T-helper 22 cell (primary cell): ENCODE measurements at places on chromosomes 1 and 21.

GRCh38 chr1:34918386-34918976 lies 11.0 kb downstream of the DLGAP3 start:
- DNase-seq: no peak

GRCh38 chr1:41842993-41843755 lies 75.5 kb downstream of the HIVEP3 start:
- DNase-seq: no peak

DNA sequence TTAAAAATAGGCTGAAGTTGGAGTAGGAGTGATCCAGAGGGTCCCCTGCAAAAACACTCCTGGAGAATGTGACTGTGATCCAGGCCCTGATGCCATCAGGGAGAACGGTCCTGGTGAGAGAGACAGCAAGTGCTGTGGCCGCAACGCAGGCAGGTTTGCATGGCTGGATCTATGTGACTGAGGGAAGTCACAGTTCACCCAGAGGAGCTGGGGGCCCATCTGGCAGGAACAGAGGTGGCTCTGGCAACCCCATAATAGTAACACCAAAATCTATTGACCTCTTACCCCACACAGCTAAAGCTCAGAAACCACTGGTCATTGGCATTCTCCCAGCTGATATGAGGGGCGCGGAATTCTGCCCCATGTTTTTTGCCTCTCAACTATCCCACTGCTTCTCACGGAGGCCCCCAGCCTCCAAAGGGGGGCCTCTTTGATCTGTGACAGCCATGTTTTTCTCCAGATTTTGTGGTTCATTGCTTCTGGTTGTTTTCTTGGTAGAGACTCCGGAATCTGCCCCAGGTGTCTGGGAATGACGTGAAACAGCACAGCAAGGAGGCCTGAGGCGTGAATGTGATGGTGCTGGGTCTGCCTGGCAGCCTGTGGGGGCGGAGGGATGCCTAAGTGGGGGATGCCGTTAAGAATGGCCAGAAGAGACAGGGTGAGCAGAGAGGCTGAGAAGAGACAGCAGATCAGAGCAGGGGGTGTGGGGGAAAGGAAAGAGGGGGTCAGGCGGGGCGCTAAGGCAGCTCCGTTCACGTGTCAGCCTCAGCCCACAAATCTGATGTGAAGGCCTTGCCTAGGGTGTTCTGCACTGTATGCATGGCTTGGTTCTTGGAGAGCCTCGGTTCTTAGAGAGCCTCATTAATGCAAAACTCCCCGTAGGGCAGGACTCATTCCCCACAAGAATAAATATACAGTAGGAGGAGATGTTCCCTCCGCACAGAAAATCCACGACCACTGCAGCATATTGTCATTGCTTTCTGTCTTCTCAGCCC lies 23.5 kb downstream of the CASP9 start:
- no peak for DNase-seq

DNA sequence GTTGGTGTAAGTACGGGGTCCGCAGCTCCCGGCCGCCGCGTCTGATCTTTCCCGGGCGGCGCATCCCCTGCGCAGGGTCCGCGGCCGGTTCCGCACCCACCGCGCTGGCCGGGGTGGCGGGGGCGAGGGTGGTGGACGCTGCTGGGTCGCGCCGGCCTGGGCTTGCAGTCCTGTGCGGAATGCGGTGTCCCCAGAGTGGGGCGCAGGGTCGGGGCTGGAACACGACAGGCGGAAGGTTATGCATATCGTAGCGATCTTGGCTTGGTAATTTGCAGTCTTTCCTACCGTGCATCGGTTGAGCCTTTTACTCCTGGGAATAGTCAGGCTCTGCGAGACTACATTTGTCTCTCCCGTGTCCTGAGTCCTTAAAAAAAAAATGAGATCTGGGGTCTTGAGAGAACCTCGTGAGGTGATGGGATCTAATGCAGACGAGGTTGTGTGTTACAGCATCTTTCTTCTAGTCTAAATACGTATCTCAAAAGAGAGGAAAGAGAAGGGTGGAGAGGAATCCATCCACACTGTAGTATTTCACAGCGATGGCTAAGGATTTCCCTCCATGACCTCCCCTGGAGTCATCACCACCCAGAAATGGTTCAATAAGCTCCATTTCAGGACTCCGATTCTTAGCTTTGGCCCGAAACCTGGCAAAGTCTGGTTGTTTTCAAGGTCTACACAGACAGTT lies 572 bp downstream of the ATP1B1 start:
- no peak for DNase-seq

DNA sequence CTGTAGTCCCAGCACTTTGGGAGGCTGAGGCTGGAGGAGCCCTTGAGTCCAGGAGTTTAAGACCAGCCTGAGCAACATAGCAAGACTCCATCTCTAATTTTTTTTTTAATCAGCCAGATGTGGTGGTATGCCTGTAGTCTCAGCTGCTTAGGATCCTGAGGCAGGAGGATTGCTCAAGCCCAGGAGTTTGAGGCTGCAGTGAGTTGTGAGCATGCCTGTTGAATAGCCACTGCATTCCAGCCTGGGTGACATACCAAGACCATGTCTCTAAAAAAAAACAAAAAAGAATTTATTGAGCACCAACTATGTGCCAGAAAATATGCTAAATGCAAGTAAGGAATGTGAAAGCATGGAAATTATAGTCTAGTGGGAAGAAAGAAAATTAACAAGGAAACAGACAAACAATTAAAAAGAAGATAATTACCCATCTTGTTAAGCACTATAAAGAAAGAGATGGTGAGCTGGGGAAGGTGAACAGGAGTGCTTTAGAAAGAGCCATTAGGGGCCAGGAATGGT lies 104.0 kb upstream of the ZNF678 start:
- DNase-seq: no peak
